ENCODE measurements at places on chromosomes 16 and 17. TPM values are rescaled to one million over a fixed set of nuclear protein-coding genes. Genes with fewer than 3 reads are reported as not detected.

GRCh38 chr17:17783116-17783824, 53.5 kb downstream of the SREBF1 start:
- DNase-seq: no peak

GRCh38 chr16:85999778-86000177, 100.8 kb downstream of the IRF8 start:
- DNase-seq: no peak

DNA sequence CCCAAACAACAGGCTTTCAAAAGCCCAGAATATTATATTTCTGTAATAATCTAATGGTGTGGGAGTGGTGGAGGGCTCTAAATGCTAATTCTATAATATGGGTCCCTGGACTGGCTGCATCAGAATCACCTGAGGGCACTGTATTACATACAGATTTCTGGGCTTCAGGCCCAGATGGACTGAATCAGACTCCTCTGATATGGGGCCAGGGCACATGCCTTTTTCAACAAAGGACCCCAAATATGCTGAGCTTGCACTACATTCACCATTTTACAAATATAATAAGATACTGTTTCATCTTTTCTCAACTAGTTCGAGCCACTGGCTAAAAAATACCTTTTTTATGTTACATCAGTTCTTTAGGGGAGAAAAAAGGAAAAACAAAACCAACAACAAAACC, 309.7 kb downstream of the MAP2K6 start:
- DNase-seq: no peak

DNA sequence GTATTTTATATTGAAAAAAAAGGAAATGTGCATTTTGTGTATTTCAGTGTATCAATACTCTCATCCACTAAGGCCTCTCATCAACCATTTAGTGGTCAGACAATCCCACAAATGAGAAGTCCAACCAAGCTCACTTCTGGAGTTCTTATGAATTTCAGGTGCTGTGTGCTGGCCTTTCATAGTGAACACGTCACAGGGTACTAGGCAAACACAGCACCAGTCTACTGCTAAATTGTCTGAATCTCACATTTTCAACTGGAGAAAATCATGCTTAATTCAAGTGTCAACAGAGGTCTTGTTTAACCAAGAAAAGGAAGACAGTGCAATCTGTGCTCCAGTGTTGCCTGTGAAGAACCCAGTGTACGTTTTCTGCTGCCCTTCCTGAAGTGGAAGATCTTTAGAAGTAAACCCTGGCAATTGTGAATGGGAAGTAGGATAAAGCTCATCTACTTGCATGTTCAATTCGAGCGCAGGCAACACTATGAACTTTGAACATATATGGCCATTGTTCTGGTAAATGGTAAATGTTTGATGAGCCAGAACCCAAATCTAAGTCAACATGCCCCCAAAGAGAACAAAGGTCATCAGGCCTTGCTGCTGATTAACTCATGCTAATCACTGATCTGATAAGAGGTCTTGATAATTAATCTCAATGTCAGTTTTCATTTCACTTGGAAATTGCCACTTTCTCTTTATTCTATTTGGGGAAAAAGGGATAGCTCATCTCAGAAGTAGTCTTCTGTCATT, 439.2 kb upstream of the SOX9 start:
- DNase-seq: no peak

LPO gene
- total RNA-seq: not detected

- no peak for DNase-seq
These were observed 50.3 kb downstream of the RPH3AL start for GRCh38 chr17:302300-302698.

All from glomerular endothelial cell (primary cell).